AG04450 (cell line): ENCODE measurements at places on chromosomes 4 and X.

GRCh38 chr4:150126864-150127203 is 48.6 kb downstream of the DCLK2 start:
- no peak for DNase-seq

DNA sequence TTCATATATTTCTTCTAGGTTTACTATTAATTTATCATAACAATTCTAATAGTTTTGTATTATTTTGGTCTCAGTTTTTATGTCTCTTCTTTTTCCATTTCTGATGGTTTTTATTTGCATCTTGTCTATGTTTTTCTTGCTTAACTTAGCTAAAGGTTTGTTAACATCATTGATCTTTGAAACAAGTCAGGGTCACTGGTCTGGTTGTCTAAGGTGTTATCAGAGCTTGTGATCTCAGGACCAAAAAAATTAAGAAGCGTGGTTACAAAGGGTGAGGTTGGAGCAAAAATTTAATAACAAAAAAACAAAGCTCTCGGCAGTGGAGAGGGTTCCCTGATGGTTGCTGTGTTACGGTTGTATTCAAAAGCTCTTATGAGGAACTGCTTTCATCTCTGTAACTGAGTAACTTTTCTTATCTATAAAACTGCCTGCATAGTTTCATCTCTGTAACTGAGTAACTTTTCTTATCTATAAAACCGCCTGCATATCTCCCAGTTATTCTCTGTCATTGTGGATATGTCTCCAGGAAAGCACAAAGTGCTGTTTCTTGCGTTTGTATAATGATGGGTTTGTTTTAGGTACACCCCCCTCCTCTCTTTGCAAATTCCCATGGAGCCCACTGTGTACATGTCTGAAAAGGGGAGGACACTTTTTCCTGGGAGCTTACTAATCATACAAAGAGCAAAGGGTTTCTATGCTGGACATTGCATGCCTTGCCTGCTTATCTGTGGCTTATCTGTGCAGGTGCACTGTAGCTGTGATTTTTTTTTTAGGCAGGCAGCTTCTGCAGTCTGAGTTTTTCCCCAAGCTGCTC is 62.4 kb upstream of the UGT2B15 start:
- no peak for DNase-seq

- DNase-seq, result no peak
Measured at GRCh38 chrX:140723121-140723715, 13.7 kb downstream of the LINC00632 start.

DNA sequence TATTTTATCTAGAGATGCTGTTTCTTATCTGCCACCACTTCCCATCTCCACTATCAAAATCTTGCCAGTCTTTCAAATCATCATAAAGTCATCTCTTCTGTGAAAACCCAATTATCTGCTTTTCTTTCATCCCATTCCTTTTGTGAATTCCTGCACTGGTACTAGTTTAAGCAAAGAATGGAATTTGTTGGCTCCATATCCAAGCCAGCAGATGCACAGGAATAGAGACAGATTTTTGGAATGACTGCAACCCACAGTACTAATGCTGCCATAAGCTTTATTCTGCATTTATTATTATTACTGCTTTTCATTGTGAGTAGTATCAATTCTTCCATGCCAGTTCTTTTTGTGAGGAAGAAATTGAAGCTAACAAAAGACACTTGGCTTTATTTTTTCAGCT is 616.7 kb downstream of the RAPGEF2 start:
- DNase-seq, result no peak

DNA sequence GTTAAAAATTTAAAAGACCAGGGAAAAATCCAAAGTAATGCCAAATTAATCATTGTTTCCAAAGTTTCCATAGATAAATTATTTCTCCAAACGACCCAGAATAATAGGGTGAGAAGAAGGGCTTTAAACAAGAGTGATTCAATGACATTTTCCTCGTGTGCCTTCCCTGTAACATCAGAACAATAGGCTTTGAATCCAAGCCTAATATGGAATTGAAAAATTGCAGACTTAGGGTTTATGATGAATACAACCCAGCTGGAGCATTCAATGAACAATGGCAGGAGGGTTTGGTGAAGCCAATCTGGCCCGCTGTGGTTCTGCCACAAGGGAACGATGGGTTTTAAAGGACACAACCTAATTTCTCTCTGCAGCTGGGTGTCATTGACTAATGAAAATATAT is 94.2 kb downstream of the CBLL2 start:
- no peak for DNase-seq

GRCh38 chrX:149650162-149650561 is 18.6 kb upstream of the TMEM185A start:
- no peak for DNase-seq

GRCh38 chr4:89301902-89302301 is 5.7 kb downstream of the GPRIN3 start:
- DNase-seq, result no peak

GRCh38 chr4:67550857-67551256 is 5.6 kb upstream of the CENPC start:
- no peak for DNase-seq

- DNase-seq, result no peak
Measured at GRCh38 chrX:136250191-136251040, 784 bp downstream of the MAP7D3 start.

DNA sequence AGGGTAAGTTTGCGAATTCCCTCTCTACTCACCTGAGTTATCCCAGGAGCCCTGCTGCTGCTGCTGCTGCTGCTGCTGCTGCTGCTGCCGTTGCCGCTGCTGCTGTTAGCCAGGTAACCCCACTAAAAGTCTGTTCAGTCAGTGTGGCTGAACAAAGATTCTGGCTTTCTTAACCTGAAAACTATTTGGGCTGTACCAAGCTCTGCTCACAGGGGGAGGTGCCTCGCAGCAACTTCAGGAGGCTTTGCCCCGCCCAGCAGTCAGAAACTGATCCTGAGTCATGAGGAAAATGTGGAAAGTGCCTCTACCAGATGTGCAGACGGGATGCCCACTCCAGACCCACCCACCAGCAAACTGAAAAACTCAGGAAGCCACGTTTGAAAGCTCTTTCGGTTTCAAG is at the start of gene CAPN6:
TSS of gene CAPN6 (minus strand) at position 145 of the 400 bp plus-strand sequence. CDS start 6,547 bp downstream, outside the sequence.
- DNase-seq, result no peak

DNA sequence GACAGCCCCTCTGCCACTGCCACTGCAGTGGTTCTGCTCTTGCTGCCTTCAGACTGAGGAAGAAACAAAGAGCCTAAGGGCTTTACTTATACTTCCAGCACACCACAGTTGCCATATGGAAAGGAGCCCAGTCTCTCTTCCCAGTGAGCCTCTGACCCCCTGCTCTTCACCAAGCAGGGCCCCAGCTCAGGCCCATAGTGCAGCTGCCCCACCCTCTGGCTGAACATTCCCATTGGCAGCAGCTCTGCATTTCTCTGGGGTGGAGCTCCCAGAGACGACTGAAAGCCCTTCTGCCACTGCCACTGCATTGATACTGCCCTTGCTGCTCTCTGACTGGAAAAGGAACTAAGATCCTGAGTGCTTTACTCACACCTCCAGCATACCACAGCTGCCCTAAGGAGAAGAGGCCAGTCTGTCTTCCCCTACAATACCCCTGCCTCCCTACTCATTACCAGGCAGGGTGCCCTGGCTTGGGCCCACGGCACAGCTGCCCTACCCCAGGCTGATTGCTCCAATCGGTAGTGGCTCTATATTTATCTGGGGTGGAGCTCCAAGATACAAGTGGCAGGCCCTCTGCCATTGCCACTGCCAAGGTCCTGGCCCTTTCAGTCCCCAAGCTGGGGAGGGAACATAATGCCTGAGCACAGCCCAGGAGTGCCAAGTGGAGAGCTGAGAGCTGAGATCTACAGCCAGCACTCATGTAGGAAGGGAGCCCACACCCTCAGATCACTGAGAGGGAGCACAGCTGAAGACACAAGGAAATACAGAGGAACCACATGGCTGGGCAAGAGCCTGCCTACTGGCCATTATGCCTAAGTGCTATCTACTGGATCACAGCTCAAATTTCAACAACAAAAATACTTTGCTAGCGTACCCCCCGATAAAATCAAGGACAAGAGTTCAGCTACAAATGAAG is 36.0 kb downstream of the AWAT2 start:
- no peak for DNase-seq

GRCh38 chr4:1327526-1328266 is 19.3 kb upstream of the UVSSA start:
- DNase-seq, result no peak

DNA sequence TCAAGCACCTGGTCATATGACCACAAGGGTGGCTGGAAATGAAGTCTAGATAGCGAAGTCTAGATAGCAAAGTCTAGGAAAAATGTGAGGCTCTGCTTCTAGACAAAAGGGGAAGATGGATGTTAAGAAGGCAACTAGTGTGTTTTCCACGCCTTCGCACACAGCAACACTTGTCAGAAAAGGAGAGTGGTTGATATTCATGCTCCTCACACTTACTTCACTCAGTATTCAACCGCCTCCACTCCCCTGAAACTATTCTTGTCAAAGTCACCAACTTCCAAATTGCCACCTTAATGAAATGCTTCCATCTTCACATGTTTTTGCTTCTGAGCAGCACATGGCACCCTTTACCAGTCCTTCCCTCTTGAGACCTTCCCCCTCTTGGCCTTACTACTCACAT is 27.7 kb upstream of the DCLK2 start:
- DNase-seq, result no peak
